ENCODE measurements at places on chromosomes 2 and 18.

- no peak for DNase-seq
Observed at GRCh38 chr2:121336528-121337294, 51.7 kb upstream of the TFCP2L1 start.

DNA sequence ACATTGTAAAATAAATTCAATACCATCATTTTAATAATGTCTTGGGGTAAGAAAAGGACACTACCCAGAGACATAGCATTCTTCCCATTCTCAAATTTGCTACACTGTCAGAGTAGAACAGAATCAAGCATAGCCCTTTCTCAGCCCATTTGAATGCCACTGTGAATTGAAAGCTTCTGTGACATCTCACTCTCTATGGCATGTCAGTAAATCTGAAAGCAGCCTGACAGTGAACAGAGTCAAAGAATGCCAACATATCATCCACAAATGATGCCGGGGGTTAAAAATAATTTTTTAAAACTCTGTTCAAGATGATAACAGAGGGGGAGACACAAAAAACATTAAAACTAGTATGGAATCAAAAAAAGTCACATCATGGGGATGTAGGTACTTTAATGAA is 17.6 kb downstream of the SUCLG1 start:
- DNase-seq: no peak

GRCh38 chr2:239966029-239966852 is 58.9 kb downstream of the NDUFA10 start:
- DNase-seq: no peak

DNA sequence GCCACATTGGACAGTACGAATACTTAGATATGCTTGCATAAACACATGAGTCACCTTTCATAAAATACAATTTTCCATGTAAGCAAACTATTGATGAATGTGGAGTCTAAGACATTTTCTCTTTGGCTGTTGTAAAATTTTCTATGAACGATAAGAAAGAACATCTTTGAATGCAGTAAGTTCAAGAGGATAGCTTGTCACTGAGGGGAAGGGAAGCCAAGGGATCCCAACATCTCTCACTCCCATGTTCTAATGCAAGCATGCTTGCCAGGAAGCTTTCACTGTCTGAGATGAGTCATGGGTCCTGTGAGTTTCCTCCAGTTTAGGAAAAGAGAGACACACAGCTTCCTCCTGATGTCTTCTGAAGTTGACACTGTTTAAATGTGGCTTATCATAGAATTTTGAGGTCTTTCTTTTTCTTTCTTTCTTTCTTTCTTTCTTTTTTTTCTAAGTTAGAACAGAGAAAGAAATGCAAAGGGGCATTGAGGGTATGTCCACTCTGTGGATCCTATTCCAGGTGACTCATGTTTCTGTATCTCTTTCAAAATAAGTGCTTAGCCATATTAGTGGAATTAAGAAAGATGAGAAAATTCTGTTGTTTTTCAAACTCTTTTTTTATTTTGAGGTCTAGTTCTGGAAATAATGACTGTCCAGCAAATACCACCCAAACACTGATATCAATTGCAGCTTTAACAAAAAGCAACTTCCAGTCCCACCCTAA is 146.6 kb downstream of the RDH14 start:
- DNase-seq: no peak

- no peak for DNase-seq
Observed at GRCh38 chr2:30709516-30709915, 97.7 kb downstream of the CAPN13 start.

DNA sequence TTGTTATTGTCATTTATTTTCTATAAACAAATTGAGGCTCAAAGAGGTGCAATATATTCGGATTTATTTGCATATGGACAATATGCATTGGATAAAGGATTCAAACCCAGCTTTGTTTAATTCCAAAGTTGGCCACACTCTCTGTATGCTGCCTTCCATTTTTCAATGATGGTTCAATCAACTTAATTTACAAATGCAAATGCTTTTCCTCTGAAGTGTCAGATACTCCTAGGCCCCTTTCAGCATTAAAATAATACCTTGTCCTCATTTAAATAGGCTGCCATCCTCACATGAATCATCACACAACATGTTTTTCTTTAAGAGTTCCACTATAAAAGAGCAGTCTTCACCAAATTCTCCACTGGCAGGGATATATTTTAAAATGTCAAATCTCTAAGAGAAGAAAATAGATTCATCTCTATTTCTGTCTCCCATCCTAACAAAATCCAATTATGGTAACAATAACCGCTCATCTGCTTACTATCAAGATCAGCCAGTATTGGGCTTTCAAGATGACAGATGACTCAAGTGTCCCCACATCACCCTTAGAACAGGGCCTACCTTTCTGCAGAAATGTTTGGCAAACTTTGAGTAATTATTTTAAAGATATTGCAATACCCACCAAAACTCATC is 114.8 kb downstream of the SCG2 start:
- DNase-seq: no peak

DNA sequence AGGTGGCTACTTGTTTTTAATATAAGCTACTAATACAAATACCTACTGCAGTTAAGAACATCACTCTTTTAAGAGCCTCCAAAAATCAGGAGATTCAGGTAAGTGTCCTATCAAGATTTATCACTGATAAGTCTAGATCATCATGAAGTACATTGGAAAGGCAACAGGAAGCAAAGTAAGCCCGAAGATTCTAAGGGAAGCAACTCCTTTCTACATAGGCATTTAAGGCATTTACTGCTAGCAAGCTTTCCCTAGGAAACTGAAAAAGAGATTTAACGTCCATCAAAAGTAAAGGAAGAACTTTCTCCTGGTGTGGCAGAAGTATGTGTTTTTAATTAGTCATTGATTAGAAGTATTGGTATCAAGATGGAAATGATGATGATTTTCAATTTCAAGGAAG is 3.7 kb downstream of the STK17B start:
- DNase-seq: no peak

- no peak for DNase-seq
Observed at GRCh38 chr18:51765606-51766360, 568.3 kb upstream of the MEX3C start.

DNA sequence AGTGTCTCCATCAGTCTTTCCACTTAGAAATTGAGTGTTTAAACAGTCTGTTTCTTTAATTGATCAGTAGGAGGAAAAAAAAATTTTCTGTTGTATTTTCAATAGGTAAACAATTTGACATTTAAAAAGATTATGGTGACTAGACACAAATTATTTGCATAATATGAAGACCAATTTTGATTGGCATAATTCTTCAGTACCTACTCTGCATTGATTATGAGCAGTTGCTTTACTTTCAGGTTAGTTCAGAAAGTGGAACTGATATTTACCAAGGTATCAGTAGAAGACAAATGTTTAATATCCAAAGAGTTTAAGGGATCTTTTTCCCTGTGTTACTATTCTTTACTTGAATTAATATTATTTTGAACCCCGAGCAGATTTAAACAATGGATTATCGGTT is 2.6 kb downstream of the ADAM23 start:
- DNase-seq: no peak

GRCh38 chr2:217360781-217361482 is 501.1 kb upstream of the TNP1 start:
- DNase-seq: no peak

GRCh38 chr2:19358242-19359020 is at the start of gene OSR1:
Gene OSR1 (minus strand): TSS chr2:19358623. CDS start chr2:19353805, 4,818 bp downstream.
- no peak for DNase-seq

- no peak for DNase-seq
Observed at GRCh38 chr2:15170070-15170775, 390.9 kb downstream of the NBAS start.

DNA sequence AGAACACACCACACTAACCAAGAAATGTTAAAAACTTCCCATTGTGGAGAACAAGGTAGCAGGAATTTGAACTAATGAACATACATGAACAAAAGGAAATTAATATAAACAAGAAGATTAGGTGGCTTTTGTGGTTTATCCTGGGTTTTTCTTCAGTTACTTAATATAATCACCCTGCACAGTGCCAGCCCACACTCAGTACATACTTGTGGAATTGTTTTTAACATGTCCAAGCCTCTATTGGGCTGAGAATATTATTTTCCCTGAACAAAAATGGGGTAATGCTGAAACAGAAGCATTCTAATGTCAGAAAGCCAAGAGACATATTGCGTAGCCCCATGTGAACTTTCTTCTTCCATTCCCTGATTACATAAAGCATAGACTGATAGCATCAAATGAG is 202.8 kb downstream of the DNER start:
- no peak for DNase-seq

- DNase-seq: no peak
Observed at GRCh38 chr2:229921892-229922448, at the start of gene TRIP12. Gene TRIP12 (minus strand): TSS chr2:229922009. CDS start chr2:229880079, 41,930 bp downstream.

GRCh38 chr2:241096979-241097378 is 5.1 kb downstream of the MTERF4 start:
- DNase-seq: no peak

- DNase-seq: no peak
Observed at GRCh38 chr2:167944825-167945659, 302.4 kb downstream of the STK39 start.

DNA sequence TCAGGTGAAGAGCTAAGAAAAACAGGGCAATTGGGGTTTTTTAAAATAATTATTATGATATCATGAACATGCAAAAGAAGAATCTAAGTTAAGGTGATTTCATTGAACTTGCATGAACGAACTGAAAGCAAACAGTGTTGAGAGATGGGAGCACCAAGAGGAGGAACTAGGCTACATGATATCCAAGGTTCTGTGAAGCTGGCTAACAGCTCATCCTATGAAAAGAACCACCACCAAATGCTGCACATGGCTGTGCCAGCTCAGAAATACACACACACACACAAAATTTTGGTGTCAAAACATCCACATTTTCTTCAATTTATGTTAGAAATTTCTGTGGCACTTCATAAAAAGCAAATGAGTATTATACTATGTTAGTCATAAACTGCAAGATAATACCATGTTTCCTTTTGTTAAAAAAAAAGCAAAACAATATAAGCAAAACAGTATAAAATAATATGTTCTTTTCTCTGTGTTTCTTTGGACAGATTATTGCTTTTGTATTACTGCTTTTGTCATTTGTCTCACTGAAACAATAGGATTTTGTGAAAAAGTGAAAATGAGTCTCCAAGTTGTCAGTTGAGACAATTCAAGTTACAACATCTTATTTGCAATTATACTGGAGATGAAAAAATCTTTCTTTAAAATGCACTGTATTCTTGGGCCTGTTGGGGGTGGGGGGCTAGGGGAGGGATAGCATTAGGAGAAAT is 12.6 kb upstream of the TTC32 start:
- no peak for DNase-seq

DNA sequence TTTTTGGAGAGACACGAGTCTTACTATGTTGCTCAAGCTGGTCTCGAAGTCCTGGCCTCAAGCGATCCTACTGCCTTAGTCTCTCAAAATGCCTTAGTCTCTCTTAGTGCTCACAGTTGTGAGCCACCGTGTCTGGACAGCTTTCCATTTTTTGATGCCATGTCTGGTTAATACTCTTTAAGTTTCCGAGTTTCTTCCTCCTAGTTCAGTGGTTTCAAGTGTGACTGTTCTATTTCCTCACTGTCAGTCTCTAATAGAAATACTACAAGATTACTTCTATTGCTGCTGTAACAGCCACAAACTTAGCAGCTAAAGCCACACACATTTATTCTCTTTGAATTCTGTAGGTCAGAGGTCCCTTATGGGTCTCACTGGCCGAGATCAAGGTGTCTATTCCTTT is 125.1 kb upstream of the MGAT5 start:
- DNase-seq: no peak

DNA sequence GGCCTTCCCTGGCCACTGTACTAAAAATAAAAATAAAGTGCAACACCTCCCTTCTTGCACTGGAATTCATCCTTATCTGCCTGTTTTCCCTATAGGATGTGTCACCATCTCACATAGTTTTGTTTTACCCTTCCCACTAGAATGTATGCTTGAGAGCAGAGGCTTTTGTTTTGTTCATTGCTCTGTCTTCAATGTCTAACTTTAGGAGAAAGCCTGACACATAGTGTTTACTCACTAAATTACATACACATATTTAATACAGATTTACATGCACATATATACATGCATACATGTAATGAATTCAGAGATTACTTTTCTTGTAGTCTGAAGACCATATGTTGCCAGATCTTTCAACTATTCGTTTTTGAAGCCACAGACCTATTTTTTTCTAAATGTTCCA is 23.0 kb downstream of the CD302 start:
- DNase-seq: no peak

DNA sequence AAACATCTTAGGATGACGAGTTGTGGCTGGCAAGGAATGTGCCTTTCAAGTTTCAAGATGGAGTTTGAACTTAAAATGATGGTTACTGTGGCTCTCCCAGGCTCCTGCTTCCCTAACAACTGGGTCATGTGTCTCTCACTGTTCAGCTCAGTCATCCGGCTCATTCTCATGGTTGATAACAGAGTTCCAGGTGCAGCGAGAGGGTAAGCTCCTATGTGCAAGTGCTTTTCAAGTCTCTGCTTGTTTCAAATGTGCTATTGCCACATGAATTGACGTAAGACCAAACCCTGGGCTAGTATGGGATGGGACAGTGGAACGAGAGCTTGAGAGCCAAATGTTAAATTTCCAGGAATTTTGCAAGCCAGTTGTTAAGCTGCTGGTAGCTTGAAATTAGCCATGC is 19.5 kb upstream of the PUM2 start:
- DNase-seq: no peak

- no peak for DNase-seq
Observed at GRCh38 chr2:183868707-183869106, 729.6 kb upstream of the ZNF804A start.

GRCh38 chr2:26298638-26299393 is 47.1 kb upstream of the SELENOI start:
- DNase-seq: no peak

DNA sequence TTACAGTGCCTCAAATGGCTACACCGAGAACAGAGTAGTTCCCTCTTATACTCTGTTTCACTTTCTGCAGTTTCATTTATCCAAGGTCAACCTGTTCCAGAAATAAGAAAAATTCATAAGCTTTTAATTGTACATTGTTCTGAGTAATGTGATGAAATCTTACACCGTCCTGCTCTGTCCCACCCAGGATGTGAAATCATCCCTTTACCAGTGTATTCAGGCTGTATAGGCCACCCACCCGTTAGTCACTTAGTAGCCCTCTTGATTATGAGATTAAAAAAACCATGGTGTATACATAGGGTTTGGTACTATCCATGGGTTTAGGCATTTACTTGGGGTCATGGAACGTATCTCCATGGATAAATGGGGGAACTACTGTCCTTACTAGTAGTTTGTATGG is 29.8 kb downstream of the STARD6 start:
- DNase-seq: no peak

DNA sequence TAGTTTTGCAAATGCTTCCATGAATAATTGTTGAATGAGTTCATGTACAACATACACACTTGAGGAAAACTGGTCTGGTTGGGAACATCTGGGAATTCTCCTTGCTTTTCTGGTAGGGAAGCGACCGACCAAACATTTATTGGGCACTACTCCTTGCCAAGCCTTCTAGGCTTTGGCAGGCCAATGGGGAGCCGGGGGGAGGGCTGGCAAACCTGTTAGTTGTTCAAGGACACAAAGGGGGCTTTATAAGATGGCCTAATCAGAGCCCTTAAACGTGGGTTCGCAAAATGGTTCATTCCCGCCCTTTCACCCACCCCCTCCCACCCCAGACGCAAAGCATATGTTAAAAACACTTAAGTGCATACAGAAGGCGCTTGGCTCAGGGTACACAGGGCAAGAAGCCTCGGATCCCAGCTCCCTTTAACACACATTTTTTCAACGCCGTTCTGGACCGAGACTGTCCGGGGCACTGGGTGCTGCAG is 844 bp upstream of the VSNL1 start:
- no peak for DNase-seq
